ENCODE measurements at places on chromosomes 16 and 17.

- no peak for DNase-seq
Measured at GRCh38 chr17:57935833-57936807, 19.1 kb downstream of the CUEDC1 start.

DNA sequence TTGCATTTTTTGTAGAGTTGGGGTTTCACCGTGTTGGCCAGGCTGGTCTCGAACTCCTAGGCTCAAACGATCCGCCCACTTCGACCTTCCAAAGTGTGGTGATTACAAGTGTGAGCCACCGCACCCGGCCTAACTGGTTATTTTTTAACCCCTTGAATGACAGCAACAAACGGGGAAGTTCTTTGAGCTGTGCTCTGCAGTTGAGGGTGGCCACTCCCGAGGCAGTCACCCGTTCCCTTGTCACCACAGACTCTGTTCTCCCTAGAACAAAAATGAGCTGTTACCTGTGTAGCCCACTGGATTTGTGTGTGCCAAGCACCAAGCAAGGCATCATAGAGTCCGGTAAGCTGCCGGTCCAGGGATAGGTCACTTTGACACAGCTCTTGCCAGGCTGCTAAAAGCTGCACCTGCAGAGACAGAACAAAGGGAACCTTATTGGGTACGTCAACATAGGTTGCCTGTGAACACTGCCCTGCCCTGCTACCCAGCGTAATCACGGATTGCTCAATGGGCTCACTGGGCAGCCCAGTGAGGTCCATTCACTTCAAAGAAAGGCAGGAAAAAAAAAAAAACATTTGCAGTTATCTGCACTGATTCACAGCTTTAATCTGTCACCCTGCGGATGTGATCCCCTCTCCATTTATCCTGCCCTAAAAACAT, 19.6 kb downstream of the COG7 start:
- no peak for DNase-seq

DNA sequence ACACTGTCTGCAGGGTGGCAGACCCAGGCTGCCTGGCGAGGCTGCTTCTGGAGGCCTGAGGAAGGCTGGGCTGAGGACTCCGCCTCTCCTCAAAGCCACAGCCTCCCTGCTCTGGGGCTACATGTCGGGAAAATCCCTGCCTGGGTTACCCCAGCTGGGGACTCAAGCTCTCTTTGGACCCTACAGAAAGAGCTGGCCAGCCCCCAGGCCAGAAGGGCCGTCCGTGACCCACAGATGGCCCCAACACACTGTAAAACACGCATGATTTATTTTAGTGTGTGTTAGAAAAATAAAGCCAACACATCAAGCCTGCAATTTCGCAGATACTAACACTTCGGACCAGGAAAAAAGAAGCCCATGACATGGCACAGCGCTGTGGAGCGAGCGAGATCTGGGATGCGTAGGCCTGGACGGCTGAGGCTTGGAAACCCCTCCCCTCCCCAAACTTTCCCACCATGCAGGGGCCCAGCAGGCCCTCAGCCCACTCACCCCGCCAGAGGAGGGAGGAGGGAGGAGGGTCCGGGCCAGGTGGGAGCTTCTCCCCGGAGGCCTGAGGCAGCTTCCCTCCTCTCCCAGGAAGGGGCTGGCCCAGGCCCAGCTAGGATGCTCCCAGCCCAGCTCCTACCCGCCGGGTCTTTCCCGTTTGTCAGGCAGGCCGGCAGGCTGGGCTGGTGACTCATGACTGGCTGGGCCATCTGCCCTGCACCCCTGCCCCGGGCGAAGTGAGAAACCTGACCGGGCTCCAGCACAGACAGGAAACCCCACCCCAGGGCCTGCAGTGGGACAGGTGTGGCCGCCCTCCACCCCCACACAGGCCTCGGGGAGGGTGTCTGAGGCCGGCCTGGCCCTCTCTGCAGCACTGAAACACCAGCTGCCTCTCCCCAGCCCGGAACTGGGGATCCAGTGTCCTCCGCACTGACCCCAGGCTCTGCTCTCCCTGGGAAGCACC, 34.1 kb upstream of the SLC38A10 start:
- DNase-seq, result no peak

DNA sequence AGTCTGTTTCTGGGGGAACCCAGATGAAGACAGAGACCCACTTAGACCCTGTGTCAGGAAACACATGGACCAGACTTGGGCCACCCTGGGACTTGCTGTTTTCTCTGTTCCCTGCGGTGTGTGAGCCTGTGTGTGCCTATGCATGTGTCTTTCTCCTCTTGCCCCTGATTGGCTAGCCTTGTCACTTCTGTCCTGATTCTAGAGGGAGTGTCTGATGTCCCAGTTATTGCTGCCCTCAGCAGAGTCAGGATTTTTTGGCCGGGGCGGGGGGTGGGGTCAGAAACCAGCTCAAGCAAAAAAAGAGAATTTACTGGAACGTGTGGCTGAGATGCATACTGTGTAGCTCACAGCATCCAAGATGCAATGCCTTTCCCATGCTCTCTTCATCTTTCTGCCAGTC, 30.5 kb downstream of the PLCG2 start:
- DNase-seq, result no peak

GRCh38 chr17:75707079-75707571, 14.1 kb upstream of the ITGB4 start:
- no peak for DNase-seq

DNA sequence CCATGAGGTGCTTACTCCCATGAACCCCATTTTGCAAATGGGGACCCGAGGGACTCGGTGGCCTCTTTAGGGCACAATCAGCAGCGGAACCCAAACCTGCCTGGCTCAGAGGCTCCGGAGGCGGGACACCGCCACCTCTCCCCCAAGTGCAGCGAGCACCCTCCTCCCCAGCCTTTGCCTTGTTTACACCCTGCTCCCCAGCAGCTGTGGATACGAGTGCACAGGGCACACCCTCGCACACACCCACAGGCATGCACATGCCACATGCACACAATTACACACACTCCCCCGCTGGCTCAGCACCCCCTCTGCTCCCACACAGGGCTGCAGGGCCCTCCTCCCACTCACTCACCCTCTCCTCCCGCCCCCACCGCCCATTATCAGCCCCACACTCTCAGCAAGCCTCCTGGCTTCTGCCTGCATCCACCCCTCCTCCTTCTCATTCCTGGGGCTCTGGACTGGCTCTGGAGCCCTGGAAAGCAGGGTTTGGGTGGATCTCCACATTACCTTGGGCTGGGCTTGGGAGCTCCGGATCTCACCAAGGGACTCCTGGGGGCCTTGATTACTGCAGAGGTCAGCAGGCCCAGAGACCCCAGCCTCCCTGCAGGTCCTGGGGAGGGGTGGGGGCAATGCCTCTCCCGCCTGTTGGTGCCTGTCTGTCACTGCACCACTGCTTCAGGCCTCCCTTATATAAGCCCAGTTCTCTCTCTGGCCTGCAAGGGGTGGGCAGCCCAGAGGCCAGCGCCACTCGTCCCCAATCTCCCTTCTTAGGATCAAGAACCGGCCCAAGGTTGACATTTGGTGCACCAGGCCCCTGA, 6.4 kb downstream of the PDK2 start:
- no peak for DNase-seq

GRCh38 chr17:7859028-7859427, 1.2 kb downstream of the CYB5D1 start:
- DNase-seq, result no peak

GRCh38 chr16:7517496-7517895, 184.9 kb downstream of the RBFOX1 start:
- DNase-seq, result no peak

- DNase-seq, result no peak
Measured at GRCh38 chr17:66343531-66344078, 41.2 kb downstream of the PRKCA start.

DNA sequence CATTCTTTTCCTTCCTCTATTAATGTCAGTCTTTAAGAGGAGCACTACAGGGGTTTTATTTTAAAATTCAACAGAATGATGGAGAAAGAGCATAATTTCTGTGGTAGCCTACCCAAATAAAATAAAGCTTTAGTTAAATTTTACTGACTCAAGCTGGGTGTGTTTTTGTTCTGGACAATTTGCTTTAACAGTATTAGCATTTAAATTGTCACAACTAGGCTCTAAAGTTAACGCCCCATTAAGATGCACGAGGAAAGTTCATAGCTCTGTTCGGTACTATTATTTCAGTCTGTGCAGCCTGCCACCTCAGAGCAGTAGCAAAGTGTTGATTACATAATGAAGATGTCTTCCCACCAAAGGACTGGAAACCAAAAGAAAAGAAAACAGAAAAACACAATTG, 52.0 kb downstream of the CDK12 start:
- DNase-seq, result no peak

- no peak for DNase-seq
Measured at GRCh38 chr16:65545413-65545956, 423.6 kb upstream of the CDH11 start.

DNA sequence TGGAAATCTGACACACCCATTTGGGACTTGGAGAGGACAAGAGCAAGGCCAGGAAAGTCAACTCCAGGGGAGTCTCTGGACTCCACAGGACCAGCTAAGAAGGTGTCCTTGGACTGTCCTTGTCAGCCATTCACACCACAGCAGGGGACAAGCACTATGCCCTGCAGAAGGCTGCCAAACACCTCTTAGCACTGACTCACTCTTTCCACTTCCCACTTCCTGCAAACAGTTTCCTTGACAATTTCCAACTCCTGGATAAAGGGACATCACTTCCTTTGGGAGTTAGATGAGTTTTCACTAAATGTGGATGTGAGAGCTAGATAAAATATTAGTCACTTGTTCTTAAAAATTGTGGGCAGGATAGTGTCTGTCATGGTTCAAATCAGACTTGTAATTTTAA, 37.8 kb upstream of the BCAR1 start:
- no peak for DNase-seq

DNA sequence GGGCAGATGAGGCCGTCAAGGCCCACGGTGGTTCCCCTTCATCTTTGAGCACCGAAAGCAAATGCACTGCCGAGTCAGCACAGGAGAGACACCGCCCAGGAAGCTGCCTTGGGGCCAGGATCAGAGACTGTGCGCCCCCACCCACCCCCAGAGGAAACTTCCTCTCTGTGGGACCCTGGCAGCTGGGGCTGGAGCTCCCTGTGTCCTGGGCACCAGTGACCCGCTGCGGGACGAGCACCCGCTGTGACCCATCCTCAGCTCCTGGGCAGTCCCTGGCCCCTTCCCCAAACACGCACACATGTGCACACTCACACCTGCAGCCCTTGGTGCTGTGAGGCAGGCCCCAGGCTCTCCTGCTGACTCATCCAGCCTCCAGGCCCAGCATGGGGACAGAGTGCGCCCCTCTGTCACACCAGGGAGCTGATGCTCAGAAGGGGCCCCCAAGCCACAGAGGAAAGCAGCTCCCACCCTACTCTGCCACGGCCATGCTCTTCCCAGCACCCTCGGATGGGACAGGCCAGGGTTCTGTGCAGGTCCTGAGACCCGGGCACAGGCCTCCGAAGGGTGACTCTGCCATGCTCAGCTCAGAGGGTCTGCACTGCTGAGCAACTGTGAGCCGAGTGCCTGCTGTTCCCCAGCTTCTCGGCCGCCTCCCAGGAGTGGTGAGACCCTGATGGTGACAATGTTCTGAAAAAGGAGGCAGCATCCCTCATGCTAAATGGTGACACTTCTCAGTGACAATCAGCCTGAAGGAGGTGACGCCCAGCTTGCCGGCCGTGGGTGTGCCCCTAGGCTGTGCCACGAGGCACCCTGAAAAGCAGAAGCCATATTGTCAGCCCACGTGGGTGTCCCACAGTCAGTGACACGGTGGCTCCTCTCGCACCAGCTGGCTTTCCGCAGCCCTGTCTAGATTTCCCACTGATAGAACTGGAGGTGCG, 3.6 kb downstream of the PIEZO1 start:
- no peak for DNase-seq

GRCh38 chr17:10041916-10042588, 137.0 kb upstream of the RCVRN start:
- no peak for DNase-seq

GRCh38 chr16:17759451-17760390, 289.0 kb upstream of the XYLT1 start:
- no peak for DNase-seq

DNA sequence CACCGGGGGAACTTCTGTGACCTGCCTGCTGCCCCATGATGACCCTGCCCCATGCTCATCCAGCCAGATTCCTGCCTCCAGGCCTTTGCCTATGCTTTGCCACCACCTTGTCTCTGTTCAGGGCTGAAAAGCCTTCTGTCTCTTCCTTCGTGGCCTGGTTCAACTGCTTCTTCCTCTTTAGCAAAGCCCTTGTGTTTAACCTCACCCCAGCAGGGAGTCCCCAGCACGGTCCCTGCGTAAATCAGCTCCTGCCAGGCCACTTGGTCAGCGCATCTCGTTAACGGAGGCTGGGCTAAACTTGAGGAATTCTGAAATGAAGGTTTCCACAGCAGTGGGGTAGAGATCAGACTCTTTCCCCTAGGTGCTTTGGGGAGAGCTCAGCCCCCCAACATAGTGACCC, 16.1 kb upstream of the KCNJ12 start:
- no peak for DNase-seq

DNA sequence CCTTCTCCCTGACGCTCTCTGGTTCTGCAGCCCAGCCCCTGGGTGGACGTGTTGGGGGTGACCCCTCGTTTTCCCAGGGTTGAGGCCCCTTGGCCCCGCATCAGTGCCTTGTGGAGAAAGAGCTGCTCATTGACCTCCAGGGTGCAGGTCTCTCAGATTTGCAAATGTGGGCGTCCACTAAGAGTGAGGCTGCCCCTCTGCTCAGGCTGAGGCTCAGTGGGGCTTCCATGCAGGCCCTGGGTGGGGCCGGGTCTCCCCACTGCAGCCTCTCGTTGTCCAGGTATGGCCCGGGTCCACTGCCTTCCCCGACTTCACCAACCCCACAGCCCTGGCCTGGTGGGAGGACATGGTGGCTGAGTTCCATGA, 9.0 kb downstream of the GAA start:
- DNase-seq, result no peak

All from NCI-H187 treated with DMSO at 0.1 percent for 48 hours (cell line).